ENCODE measurements at places on chromosomes 5 and 9.
A peak's percentile ranks its signal among the peaks of the same experiment; 100 is the strongest.

GRCh38 chr9:122286764-122287163 is 22.1 kb downstream of the MRRF start:
- no peak for DNase-seq

DNA sequence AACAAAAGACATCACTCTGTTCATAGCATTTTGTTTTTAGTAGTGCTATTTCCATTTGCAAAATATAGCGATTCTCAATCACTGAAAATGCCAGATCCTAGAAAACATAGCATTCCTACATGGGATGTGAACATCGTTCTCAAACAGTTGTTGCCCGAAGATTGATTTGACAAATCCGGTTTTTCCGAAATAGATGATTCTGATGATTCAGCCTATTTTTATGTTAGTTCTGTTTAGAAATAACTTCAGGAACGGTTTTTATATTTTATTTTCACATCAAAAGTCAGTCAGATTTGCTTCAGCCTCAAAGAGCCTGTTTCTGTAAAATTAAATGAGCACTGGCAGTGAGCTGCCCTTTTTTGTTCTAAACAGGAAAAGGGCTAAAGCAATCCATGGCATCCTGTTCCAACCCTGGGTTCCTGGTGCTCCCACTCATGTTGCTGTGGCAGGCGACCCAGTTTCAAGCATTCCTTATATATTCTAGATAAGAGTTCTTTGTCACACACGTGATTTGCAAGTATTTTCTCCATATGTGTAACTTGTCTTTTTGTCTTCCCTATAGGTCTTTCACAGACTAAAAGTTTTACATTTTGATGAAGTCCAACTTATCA is 14.2 kb upstream of the PSIP1 start:
- DNase-seq = no peak

DNA sequence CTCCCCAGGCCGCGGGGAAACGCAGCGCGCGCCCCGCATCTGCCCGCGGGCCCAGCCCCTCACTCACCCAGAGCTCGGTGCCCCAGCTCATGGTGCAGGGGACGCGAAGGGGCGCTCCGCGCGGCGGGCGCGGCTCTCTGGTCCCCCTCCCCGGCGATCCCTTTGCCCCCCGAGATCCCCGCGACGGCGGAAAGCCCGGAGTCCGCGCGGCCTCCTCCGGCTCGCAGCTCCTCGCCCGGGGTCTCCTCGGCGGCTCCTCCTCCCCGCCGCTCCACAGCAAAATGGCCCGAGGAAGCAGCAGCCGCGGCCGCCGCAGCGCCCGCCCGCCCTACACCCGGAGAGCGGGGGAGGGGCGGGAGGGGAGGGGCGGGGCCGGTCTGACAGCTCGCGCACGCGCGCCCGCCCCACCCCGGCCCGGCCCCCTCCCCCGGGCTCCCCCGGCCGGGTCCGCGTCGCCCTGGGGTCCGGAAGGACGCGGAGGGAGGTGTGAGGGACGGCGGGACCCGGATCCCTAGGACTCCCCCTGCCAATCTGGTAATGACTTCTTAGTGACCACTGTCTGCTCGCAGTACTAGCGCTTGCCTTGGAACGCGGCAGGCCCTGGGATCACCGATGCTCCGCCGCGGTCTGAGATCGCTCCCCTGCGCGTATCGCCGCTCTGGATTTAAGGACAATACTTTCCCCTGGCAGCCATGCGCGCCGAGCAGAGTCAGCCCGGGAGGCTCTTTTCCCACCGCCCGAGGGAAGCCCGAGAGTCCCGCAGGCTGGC is at the start of gene FNBP1:
Gene FNBP1 (minus strand): TSS at position 305 of the 769 bp plus-strand sequence. CDS start 214 bp downstream, at position 91.
- peak; percentile 89 for DNase-seq

GRCh38 chr9:112332977-112333638 is at the start of gene PTBP3:
PTBP3 (minus strand) TSS chr9:112333619; CDS start chr9:112297865, 35,754 bp downstream.
- peak; percentile 98 for DNase-seq

DNA sequence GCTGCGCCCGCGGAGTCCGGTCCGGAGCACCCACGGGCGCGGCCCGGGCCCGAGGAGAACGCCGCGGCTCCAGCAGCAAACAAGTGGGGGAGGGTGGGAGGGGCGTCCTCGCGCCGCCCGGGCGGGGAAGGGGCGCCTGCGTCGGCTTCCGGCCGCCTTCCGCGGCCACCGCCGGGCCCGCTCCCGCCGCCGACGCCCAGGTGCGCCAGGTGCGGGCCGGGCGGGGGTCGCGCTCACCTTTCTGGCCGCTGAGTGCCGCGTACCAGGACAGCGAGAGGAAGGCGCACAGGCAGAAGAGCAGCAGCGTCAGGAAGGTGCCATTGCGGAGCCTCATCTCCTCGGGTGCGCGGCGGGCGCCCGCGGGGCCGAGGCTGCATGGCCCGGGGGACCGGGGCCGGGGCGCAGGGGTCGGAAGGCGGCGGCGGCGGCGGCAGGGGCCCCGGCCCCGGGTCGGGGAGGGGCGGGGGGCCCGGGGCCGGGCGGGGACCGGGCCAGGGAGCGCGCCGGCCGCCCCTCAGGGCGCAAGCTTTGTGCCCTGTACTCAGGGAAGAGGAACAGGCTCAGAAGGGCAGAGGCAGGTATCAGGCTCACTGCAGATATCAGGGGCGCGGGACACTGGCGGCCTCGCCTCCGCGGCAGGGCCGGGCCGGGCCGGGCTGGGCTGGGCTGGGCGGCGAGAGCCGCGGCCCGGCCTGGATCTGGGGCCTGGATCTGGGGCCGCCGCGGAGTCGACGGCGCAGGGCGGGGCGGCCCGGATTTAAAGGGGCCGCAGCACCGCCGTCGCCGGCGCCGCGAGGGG is at the start of gene MGAT4B:
Gene MGAT4B (minus strand): TSS at position 617 of the 799 bp plus-strand sequence. CDS start 283 bp downstream, at position 334.
- peak; percentile 72 for DNase-seq

DNA sequence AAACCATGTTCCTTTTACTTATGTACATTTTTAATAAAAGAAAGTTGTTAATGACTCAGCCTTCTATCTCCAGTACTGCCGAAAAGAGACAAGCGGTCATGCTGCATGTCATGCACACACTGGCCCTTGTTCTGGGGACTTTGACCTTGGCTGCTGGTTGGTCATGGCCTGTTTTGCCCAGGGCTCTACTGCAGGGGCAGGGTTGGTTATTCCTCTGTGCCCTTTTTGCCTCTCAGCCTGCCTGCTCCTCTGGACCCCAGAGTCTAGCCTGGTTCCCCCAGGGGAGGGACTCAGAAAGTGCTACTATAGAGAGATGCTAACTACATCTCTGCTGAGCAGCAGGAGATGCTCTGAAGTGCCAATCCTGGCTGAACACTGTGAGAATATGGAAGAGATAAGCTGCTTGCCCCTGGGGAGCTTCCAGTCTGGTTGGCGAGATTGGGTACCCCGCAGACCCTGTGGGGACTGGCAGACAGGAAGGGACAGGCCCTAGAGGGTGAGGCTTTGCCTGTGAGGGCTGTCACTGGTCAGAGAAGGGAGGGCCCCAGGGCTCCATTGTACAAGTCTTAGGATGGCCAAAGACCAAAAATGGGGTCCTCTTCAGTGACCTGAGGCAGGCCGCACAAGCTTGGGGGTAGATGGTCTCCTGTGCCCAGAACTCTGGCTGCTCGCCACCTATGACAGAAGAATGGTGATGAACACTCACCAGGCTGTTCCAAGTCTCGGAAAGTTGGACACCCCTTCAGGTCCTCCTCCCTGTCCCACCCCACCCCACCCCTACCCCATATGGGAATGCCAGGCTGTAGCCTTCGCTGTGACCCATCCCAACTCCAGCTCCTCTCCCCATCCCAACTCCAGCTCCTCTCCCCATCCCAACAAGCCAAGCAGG is 14.3 kb downstream of the IRF1 start:
- no peak for DNase-seq

GRCh38 chr9:27586304-27586703 is 13.0 kb upstream of the C9orf72 start:
- DNase-seq = no peak

GRCh38 chr5:116068028-116068632 is 16.7 kb upstream of the COMMD10 start:
- peak; percentile 59 for DNase-seq

GRCh38 chr5:64947031-64947430 is 178.3 kb downstream of the CWC27 start:
- DNase-seq = peak; percentile 65

DNA sequence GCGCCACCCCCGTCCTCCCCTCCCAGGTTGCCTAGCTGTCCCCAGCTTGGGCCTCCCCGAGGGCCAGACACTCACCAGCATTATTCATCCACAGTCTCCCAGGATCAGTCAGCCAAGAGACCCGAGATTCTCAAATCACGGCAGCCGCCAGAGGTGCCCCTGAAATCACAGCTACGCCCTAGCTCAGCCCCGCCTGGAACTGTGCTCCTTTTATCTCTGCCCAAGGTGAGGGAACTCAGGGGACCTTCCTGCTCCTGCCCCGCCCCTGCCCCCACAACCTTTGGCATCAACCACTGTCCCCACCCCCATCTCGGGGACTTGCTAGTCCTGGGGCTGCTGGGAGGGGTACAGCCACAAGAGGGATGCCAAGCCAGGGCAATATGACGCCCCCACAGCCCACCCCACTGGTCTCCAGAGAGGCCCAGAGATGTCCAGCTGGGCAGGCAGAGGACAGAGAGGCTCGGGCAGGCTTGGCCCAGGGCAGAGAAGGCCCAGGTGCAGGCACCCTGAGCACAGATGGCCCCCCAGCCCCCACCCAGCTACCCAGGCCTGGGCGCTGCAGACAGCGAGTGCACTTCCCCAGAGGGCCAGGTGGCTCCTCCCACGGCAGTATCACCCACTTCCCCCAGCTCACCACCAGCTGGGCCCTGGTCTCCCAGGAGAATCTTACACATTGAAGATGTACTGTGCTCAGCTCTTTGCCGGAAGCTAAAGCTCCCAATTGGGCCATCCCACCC is at the start of gene FUT7:
Gene FUT7 (minus strand): TSS at position 185 of the 737 bp plus-strand sequence. CDS start 97 bp downstream, at position 88.
- peak; percentile 45 for DNase-seq

DNA sequence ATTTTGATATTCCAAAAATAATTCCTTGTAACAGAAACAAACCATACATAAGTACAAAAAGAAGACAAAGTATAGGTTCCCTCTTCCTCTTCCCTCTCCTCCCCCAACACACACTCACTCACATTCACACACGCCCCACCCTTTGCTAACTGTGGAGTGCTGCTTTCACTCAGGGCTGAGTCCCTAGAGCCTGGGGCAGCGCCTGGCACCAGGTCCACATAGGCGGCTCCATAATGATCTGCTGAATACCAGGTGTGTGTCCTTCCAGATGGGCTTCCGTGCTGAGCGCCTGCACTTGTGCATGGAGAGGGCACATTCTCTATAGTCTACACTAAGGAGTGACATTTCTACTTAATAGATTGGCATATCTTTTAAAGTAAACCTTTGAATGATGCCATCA is 3.7 kb downstream of the SEMA4D start:
- no peak for DNase-seq

DNA sequence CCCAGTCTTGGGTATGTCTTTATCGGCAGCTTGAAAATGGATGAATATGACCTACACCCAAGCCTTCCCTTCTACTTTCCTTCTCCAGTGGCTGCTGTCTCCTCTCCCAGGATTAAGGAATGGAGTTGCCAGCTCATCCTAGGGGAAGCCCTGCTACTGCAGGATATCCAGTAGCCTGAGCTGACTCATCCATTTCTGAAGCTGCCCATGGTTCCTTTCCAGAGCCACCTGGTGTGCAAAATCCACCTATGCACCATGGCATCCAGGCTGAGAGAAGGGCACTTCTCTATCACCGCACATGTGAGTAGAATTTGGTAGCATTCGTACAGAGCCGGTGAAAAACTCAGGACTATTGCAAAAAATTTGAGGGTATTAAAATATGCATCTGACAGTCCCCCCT is 290.8 kb downstream of the YTHDC2 start:
- DNase-seq = no peak

GRCh38 chr5:157835041-157835440 is 23.9 kb downstream of the CLINT1 start:
- DNase-seq = no peak

DNA sequence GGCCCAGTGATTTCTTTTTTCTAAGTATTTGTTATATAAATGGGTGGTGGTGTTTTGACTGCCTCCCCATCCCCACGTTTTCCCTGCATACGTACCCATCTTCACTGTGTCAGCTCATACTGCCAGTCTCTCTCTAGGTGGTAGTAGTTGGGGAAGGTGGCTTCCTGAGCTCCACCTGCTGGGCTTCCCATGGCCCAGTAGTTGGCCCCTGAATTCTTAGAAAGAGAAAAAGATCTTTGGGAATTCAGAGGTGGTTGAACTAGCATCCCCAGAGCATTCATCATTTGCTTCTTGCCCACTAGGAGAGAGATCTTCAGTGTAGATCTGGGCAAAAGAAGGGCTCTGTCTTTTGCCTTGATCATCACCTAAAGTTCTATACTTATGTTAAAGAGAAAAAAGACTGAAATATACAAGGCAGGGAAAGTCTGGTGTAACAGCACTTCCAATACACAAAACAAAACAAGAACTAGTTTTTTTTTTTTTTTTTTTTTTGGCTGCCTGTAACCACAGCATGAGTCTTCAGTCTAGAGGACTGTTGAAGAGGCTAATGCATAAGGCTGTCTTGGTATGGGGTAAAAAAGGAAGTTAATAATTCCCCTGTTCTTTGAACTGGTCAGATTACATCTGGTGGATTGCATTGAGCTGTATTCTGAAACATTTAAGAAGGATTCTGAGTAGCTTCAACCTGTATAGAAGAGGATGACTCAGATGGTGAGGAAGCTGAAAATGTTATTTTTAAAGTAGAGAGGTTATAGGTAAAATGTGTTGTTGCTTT is 128.7 kb downstream of the ATG10 start:
- peak; percentile 2 for DNase-seq

GRCh38 chr5:30502277-30502676 is 691.2 kb upstream of the CDH6 start:
- no peak for DNase-seq

DNA sequence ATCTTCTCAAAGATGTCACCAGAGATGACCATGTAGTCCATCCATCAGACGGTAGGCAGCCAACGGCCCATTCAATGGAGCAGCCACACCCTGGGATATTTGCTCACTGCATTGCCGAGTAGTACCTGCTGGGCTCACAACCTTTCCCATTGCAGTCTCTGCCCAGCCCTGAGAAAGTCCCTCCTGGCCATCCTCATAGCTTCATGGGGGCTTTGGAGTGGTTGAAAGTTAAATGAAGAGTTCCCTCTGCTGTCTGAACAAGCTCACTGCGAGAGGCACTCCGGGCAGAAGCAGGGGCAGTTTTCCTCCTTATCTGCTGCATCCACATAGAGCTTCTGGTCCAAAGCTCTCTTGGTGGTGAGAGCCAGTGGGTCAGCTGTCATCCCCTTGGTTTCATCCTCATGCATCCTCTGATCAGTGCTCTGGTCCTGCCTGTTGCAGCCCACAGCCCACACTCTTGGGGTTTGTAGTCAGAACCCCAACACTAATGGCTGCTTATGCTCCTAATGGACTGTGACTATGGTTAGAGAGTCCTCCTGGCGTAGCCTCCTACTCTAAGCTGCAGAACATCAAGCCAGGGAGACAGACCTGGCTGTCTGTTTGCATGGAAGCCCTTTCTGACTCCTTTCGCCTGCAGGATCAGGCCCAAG is 23.3 kb downstream of the TNFSF8 start:
- peak; percentile 49 for DNase-seq

GRCh38 chr9:26375448-26375847 is 517.2 kb downstream of the CAAP1 start:
- DNase-seq = no peak
